Activated B cell treated with CpG ODN at 0.5 μM for 24 hours (primary cell): ENCODE measurements at places on chromosomes 3 and 15.

- H3K27me3 ChIP-seq, result no peaks in the 10 kb centered on the region
- no peaks in the 10 kb centered on the region for H3K4me1 ChIP-seq
- no peak for DNase-seq
- no peak overlapping the region for H3K4me3 ChIP-seq
Measured at GRCh38 chr15:36291501-36291900, 287.9 kb upstream of the CDIN1 start.

DNA sequence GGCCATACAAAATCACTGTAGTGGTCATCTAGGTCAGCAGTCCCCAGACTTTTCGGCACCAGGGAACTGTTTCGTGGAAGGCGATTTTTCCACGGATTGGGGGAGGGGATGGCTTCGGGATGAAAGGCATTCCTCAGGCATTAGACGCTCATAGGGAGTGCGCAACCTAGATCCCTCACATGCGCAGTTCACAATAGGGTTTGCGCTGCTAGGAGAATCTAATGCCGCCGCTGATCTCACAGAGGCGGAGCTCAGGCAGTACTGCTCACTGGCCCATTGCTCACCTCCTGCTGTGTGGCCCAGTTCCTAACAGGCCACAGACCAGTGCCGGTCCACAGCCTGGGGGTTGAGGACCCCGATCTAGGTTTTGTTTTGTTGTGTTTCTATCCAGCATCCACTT lies 200.1 kb downstream of the SLC9A9 start:
- peaks cover 14% of the 10 kb centered on the region for H3K4me1 ChIP-seq
- no peaks in the 10 kb centered on the region for H3K27me3 ChIP-seq
- no peak for DNase-seq
- peaks cover 16% of the 10 kb centered on the region for H3K36me3 ChIP-seq
- H3K27ac ChIP-seq, result no peak overlapping the region
- H3K4me3 ChIP-seq, result no peak overlapping the region

DNA sequence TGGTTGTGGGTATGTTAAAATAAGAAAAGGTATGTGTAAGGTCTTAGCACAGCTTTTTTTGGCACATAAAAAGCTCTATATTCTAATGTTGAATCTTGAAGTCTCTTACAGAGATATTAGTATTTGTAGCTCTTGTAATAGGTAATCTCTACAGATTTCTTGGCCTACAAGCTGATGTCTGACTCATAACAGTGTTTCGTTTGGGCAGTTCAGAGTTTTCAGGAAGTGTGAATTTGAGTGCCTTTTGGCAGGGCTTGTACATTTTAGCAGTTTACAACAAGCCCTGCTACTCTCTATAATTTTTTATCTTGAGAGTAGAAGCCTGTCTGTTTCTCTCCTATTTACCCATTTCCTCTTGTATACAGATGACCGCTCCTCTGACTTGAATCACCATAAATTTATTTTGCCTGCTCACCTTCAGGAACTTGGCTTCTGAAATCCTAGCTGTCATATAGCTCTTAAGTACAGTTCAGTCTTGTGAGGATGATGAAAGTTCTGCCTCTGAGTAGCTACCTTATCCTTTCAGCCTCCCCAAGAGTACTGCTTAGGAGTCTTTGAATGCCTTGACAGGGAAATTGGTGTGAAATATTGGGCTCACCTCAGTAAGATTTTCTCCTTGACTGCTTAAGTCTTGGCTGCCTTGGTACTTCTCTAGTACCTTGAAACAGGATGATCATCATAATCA lies 419.9 kb upstream of the RARB start:
- H3K27me3 ChIP-seq, result no peaks in the 10 kb centered on the region
- no peaks in the 10 kb centered on the region for H3K36me3 ChIP-seq
- no peak overlapping the region for H3K27ac ChIP-seq
- H3K4me3 ChIP-seq, result no peak overlapping the region

GRCh38 chr15:78315686-78316282 lies 16.4 kb upstream of the SKIC8 start:
- no peaks in the 10 kb centered on the region for H3K4me1 ChIP-seq
- DNase-seq, result no peak
- no peaks in the 10 kb centered on the region for H3K36me3 ChIP-seq

DNA sequence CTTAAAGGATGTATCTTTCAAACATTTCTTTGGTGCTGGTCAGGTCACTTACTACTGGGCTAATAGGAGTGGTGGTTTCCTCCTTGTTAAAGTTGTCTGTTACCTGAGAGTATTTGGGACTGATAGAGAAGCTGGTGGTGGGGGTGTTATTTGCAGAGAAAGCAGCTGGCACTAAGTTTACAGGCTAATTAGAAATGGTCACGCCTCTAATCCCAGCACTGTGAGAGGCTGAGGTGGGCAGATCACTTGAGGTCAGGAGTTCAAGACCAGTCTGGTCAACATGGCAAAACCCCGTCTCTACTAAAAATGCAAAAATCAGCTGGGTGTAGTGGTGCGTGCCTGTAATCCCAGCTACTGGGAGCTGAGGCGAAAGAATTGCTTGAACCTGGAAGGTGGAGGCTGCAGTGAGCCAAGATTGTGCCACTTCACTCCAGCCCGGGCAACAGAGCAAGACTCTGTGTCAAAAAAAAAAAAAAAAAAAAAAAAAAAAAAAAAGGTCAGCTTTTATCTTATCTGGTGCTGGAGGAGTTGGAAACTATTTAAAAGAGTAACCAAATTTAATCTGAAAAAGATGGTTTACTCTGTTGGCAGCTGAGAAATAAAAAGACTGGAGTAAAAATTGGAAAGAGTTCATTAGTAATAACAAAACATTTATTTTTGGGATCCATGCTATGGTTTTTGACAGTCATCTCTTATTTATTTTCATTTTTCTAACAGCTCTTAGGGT lies 332.6 kb downstream of the PTPRG start:
- no peak for DNase-seq
- H3K4me3 ChIP-seq, result no peak overlapping the region
- H3K4me1 ChIP-seq, result peaks cover 10% of the 10 kb centered on the region
- H3K36me3 ChIP-seq, result no peaks in the 10 kb centered on the region

DNA sequence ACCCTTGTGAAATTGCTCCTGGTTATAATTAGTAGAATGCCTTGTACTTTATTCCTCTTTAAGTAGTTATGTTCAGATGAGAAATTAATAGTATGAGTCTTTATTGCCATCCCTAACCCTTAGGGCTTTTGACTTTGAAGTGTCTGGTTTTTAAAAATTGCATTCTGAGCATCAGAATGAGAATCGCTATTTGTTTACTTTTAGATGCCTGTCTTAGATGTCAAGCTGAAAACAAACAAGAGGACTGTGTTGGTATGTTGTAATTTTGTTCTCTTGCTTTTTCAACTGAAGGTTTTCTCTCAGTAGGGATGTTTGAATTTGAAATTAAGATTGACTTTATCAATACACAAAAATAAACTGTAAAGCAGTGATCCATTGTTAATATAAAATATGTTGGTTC lies 5.2 kb downstream of the RNF7 start:
- no peak overlapping the region for H3K4me3 ChIP-seq
- H3K27ac ChIP-seq, result no peak overlapping the region
- no peaks in the 10 kb centered on the region for H3K27me3 ChIP-seq
- peaks cover 33% of the 10 kb centered on the region for H3K4me1 ChIP-seq
- no peak for DNase-seq

GRCh38 chr3:150035301-150035779 lies 64.6 kb upstream of the PFN2 start:
- DNase-seq, result no peak
- no peak overlapping the region for H3K27ac ChIP-seq
- H3K36me3 ChIP-seq, result no peaks in the 10 kb centered on the region

GRCh38 chr3:30167541-30168011 lies 438.8 kb upstream of the TGFBR2 start:
- no peak for DNase-seq
- no peak overlapping the region for H3K4me3 ChIP-seq
- no peaks in the 10 kb centered on the region for H3K4me1 ChIP-seq
- peaks cover 2% of the 10 kb centered on the region for H3K27me3 ChIP-seq
- H3K36me3 ChIP-seq, result no peaks in the 10 kb centered on the region

- H3K27ac ChIP-seq, result peak overlapping the region; percentile 96
- peak overlapping the region; percentile 98 for H3K4me3 ChIP-seq
- peaks cover 17% of the 10 kb centered on the region for H3K36me3 ChIP-seq
- peak; percentile 69 for DNase-seq
- peaks cover 60% of the 10 kb centered on the region for H3K4me1 ChIP-seq
Measured at GRCh38 chr3:47163169-47164006, 525 bp downstream of the SETD2 start.

GRCh38 chr3:165395188-165395587 lies 199.0 kb upstream of the SLITRK3 start:
- no peaks in the 10 kb centered on the region for H3K27me3 ChIP-seq
- no peaks in the 10 kb centered on the region for H3K4me1 ChIP-seq
- H3K27ac ChIP-seq, result no peak overlapping the region
- no peak overlapping the region for H3K4me3 ChIP-seq
- no peaks in the 10 kb centered on the region for H3K36me3 ChIP-seq
- no peak for DNase-seq

DNA sequence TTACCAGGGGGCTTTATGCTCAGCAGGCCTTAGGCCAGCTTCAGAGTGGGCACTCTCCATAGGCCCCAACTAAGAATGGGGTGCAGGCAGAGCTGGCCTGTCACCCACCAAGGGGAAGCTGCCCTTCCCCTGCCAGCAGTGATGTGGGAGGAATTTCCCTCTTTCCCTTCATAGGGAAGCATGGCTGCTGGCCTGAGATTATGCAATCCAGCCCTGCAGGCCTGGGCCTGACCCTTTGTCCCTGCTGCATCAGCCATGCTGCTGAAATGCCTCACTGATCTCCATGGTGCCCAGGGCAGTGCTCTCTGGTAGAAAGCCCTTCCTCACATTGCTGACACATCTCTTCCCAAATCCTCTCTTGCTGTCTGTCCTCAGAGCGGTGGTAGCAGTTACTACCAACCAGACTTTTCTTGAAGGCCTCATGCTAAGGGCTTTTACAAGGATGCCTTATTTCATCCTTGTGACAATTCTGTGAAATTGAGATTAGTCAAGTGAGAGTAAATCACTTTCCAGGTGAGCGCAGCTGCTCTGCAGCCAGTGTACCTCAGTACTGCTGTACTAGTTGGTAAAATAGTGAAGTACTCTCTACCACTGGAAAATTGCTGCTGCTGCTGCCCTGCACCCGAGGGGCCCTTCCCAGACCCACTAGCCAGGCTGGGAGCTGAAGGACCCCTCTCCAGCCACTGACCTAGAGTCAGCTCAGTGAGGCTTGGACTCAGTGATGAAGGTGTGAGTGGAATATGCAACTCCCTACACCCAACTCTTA lies 33.8 kb downstream of the MRAS start:
- no peak overlapping the region for H3K27ac ChIP-seq
- no peak for DNase-seq

GRCh38 chr3:101281521-101282030 lies 38.8 kb downstream of the IMPG2 start:
- no peak for DNase-seq
- no peak overlapping the region for H3K4me3 ChIP-seq
- H3K36me3 ChIP-seq, result no peaks in the 10 kb centered on the region
- no peak overlapping the region for H3K27ac ChIP-seq

DNA sequence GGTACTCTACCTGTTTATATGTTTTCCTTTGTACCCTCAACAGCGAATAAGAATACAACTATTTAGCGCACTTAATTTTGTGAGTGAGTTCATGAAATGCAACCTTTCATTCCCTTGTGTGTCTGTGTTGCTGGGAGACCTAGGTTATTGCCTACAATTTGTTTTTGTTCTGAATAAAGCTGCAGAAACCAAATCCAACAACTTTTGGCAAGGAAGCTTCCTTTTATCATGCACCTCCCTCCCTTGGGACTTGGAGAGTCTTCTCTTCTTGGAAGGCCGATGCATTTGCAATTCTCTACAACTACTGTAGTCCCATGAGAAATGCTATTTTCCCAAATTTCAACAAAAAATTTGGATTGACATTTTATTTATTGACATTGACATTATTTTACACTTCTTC lies 1002.4 kb upstream of the CADM2 start:
- no peaks in the 10 kb centered on the region for H3K4me1 ChIP-seq
- H3K27ac ChIP-seq, result no peak overlapping the region
- H3K36me3 ChIP-seq, result no peaks in the 10 kb centered on the region

DNA sequence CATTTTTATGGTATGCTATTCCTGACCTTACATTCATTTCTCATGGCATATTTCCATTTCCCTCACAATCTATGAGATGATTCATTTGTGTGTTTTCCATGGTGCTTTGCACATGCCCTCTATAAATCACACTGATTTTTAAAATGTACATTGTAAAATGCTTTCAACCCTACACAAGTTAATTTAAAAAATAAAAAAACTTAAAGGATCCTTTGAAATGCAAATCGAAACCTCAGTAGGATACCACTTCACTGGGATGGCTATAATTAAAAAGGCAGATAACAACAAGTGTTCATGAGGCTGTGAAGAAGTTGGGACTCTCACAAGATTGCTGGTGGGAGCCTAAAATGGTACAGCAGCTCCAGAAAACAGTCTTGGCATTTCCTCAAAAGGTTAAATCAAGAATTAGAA lies 83.5 kb downstream of the FMN1 start:
- H3K36me3 ChIP-seq, result no peaks in the 10 kb centered on the region
- no peaks in the 10 kb centered on the region for H3K4me1 ChIP-seq
- H3K27ac ChIP-seq, result no peak overlapping the region
- peaks cover 8% of the 10 kb centered on the region for H3K27me3 ChIP-seq
- H3K4me3 ChIP-seq, result no peak overlapping the region

DNA sequence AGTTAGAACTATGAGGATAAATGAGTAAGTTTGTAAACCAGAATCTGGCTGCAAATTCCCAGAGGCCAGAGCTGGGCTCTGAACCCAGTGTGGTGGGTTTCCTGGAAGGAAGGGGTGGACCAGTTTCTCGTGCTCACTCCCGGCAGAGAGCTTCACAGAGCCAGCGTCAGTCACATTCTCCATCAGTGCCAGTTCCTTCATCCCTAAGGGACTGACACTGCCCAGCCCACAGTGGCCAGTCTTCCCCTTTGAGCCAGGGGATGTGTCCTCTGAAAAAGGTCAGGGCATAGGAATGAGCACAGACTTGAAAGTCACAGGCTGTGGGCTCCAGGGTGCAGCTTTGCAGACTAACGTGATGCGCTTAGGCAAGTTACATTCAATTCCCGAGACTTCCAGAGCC lies 135.8 kb upstream of the HACD2 start:
- no peaks in the 10 kb centered on the region for H3K4me1 ChIP-seq
- DNase-seq, result no peak
- H3K27ac ChIP-seq, result no peak overlapping the region
- H3K27me3 ChIP-seq, result peaks cover 6% of the 10 kb centered on the region
- no peak overlapping the region for H3K4me3 ChIP-seq
- no peaks in the 10 kb centered on the region for H3K36me3 ChIP-seq

GRCh38 chr3:158920371-158920770 lies 118.5 kb downstream of the MFSD1 start:
- H3K4me3 ChIP-seq, result no peak overlapping the region
- H3K27ac ChIP-seq, result no peak overlapping the region
- H3K36me3 ChIP-seq, result no peaks in the 10 kb centered on the region
- no peaks in the 10 kb centered on the region for H3K4me1 ChIP-seq

GRCh38 chr3:149600634-149601033 lies 57.2 kb downstream of the WWTR1 start:
- H3K36me3 ChIP-seq, result no peaks in the 10 kb centered on the region
- H3K27ac ChIP-seq, result no peak overlapping the region
- peaks cover 1% of the 10 kb centered on the region for H3K27me3 ChIP-seq
- H3K4me3 ChIP-seq, result no peak overlapping the region
- H3K4me1 ChIP-seq, result peaks cover 12% of the 10 kb centered on the region

GRCh38 chr3:2706144-2706835 lies 403.9 kb downstream of the IL5RA start:
- H3K4me3 ChIP-seq, result no peak overlapping the region
- H3K36me3 ChIP-seq, result no peaks in the 10 kb centered on the region
- no peaks in the 10 kb centered on the region for H3K4me1 ChIP-seq
- DNase-seq, result no peak
